ENCODE measurements at places on chromosomes 5 and 9. TPM values are rescaled to one million over a fixed set of nuclear protein-coding genes. Genes with fewer than 3 reads are reported as not detected.

Gene CSF1R
- 15.5 TPM for total RNA-seq

DNA sequence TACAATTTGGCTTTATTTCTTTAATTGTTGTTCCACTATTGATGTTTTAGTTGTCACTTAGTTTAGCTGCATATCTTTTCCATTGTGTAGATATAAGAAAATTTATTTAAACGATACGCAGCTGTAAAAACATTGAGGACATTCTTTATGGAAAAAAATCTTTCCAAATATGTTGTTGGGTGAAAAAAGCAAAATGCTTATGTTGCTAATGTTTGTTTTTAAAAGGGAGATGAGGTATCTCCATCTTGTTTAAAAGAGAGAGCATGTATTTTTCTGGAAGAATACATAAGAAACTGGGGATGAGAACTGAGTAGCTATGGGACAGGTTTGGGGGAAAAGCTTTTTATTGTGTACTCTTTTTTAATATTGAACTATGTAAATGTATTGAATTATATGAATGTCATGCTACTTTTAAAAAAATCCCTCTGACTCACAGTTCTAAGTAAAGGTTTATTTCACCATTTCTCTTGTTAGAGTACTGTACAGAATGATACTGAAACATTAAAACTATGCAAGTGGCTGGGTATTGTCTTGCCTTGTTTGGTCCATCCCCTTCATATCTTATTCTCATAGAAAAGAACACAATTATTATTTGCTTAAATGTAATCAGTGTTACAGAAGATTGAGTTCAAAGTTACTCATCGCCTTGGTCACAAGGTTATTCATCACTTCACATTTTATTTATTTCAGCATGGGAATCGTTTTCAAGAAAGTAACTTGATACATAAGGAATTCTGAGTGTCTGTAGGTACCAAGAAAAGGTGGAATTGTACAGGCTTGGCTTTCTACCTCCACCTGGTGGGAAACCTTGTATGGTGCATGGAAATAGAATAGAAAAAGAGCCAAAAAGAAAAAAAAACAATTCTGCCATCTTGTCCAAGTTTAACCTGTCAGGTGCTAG lies 85.8 kb downstream of the RIC1 start:
- DNase-seq, result no peak

- DNase-seq, result no peak
Measured at GRCh38 chr9:88784960-88785359, 206.3 kb upstream of the S1PR3 start.

- no peak for DNase-seq
Measured at GRCh38 chr9:79015951-79016350, 555.8 kb upstream of the TLE4 start.

Gene RFESD
- 2.8 TPM for total RNA-seq

DNA sequence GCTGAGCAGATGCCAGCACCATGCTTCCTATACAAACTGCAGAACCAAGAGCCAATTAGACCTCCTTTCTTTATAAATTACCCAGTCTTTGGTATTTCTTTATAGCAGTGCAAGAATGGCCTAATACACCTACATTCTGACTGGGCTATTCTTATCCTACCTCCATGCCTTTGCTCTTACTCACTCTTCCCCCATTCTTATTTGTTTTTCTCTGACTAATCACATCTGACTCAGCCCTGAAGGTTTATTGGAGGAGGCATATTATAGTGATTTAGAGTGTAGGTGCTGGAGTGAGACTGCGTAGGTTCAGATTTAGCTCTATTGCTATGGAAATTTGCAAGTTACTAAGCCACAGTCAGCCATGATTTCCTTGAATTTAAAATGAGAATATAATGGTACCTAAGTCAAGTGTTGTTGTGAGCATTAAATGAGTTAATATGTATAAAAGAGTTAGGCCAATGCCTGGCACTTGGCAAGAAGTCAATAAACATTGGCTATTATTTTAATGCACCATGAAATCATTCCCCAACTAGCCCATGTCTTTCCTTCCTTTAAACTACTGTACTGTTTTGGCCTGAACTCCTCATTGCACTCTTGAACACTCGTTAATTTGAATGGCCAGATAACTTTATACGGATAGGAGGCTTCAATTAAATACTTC lies 531.2 kb upstream of the ZNF608 start:
- DNase-seq, result no peak
